ENCODE measurements at places on chromosomes 2 and 18.

GRCh38 chr2:222756951-222757650 lies 85.6 kb downstream of the MOGAT1 start:
- H3K4me1 ChIP-seq: peaks cover 17% of the 10 kb centered on the region
- H3K4me3 ChIP-seq: no peak overlapping the region
- H3K36me3 ChIP-seq: no peaks in the 10 kb centered on the region
- H3K27ac ChIP-seq: no peak overlapping the region

GRCh38 chr2:72114693-72115051 lies 33.0 kb downstream of the CYP26B1 start:
- no peak overlapping the region for H3K4me3 ChIP-seq
- H3K27me3 ChIP-seq: no peaks in the 10 kb centered on the region
- no peak for DNase-seq
- H3K27ac ChIP-seq: peak overlapping the region; percentile 91
- H3K4me1 ChIP-seq: peaks cover 24% of the 10 kb centered on the region
- H3K36me3 ChIP-seq: no peaks in the 10 kb centered on the region

- DNase-seq: no peak
- H3K4me1 ChIP-seq: peaks cover 8% of the 10 kb centered on the region
- H3K27ac ChIP-seq: no peak overlapping the region
- H3K27me3 ChIP-seq: peaks cover 28% of the 10 kb centered on the region
These were observed 4.4 kb upstream of the KLHL29 start for GRCh38 chr2:23380562-23381065.

DNA sequence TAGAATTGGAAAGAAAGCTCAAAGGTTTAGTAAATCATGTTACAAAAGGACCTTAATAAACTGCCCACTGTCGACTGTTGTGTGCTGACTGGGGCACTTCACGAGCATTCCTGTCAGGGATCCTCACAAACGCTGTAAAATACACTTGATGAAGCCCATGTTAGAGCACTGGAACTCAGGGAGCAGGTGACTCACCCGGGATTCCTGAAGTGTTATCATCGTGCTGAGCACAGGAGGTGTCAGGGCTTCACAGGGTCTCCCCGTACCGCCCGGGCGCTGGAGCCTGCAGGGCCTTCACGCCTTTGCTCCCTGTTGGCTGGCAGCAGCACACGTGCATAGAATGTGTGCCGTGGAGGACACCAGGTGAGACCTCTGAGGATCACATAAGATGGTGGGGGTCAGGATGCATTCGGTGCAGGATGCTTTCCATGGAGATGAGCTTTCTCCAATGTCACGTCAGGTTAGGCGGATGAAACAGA lies 187.3 kb downstream of the SNTG2 start:
- peaks cover 30% of the 10 kb centered on the region for H3K27me3 ChIP-seq
- peaks cover 6% of the 10 kb centered on the region for H3K4me1 ChIP-seq
- no peaks in the 10 kb centered on the region for H3K36me3 ChIP-seq
- no peak overlapping the region for H3K27ac ChIP-seq

- no peaks in the 10 kb centered on the region for H3K27me3 ChIP-seq
- peaks cover 15% of the 10 kb centered on the region for H3K4me1 ChIP-seq
- no peak overlapping the region for H3K27ac ChIP-seq
- no peak for DNase-seq
These were observed 140.7 kb downstream of the NOL4 start for GRCh38 chr18:34083910-34084535.

- H3K27me3 ChIP-seq: no peaks in the 10 kb centered on the region
- no peak overlapping the region for H3K4me3 ChIP-seq
- no peak for DNase-seq
- no peak overlapping the region for H3K27ac ChIP-seq
These were observed 38.0 kb downstream of the VSNL1 start for GRCh38 chr2:17578466-17578928.

GRCh38 chr2:240064898-240065297 lies 11.6 kb upstream of the OR6B3 start:
- H3K27ac ChIP-seq: no peak overlapping the region
- no peaks in the 10 kb centered on the region for H3K4me1 ChIP-seq
- H3K4me3 ChIP-seq: no peak overlapping the region
- no peaks in the 10 kb centered on the region for H3K36me3 ChIP-seq
- no peak for DNase-seq

GRCh38 chr2:13015532-13016320 lies 299.0 kb downstream of the TRIB2 start:
- peaks cover 10% of the 10 kb centered on the region for H3K27me3 ChIP-seq
- H3K4me1 ChIP-seq: peaks cover 5% of the 10 kb centered on the region
- H3K27ac ChIP-seq: no peak overlapping the region
- DNase-seq: no peak

DNA sequence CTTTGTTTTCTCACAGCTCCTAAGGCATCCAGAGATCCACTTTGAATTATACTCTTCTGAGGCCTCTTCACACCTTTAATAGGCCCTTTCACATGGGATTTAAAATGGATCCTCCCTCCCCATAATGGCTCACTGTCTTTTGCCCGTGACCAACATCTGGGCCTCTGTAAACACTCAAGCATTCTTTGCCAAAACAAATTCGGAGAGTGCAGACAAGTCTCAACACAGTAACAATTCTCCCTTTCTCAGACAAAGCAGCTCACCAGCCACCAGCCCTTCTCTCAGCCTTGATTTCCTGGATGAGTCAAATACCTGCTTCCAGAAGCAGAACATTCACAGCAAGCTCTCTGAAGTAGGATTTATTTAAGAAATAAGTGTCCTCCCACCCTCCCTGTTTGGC lies 14.0 kb upstream of the IMP4 start:
- H3K4me3 ChIP-seq: peak overlapping the region; percentile 59
- no peak for DNase-seq
- H3K27ac ChIP-seq: peak overlapping the region; percentile 18
- H3K36me3 ChIP-seq: no peaks in the 10 kb centered on the region

DNA sequence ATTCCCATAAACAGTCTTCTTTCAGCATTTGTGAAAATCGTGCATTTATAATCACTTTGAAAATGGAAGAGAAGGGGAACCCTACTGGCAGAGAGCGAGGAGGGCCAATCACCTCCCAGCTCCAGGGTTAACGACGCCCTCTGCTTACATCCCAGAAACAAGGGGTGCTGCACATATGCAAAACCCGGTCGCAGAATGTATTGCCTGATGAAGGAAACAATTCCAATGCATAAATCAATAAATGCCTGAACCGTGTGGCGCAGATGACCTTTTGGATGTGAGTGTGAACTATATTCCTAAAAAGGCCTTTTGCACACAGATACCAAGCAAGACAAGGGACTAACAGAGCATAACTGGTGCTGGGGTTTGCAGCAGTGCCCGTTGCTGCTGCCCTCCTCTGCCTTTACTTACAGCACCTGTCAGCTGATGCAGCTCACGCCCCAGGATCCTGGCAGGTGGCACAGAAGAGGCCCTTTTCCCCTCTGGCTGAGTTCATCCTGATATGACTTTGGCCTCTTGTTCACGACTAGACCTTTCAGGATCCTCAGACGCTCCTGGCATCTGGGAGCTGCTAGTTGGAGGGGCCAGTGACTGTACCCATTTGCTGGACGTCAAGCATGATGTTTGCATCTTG lies 67.8 kb downstream of the MYT1L start:
- no peak overlapping the region for H3K27ac ChIP-seq
- no peak overlapping the region for H3K4me3 ChIP-seq
- peaks cover 3% of the 10 kb centered on the region for H3K27me3 ChIP-seq
- no peaks in the 10 kb centered on the region for H3K36me3 ChIP-seq
- no peak for DNase-seq

- H3K27me3 ChIP-seq: no peaks in the 10 kb centered on the region
- no peaks in the 10 kb centered on the region for H3K36me3 ChIP-seq
- no peak for DNase-seq
- H3K27ac ChIP-seq: no peak overlapping the region
- H3K4me1 ChIP-seq: peaks cover 5% of the 10 kb centered on the region
- H3K4me3 ChIP-seq: no peak overlapping the region
These were observed 10.5 kb upstream of the GALM start for GRCh38 chr2:38655441-38655840.

DNA sequence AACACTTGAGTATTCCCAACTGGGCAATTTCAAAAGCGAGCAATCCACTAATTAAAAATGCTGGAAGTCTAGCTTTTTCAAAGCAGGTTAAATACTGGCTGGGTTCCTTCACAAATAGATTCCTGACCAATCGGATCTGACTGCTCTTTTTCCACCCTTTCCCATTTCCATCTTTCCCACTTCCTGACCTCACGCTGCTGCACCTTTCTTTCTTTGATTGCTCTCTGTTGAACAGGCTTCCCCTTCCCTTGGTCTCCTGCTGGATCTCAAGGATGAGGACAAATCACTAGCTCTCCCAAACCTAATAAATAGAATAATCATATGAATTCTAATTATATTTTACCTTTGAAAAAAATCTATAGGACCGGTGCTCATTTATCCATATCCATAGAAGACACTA lies 121.2 kb downstream of the TCF4 start:
- H3K4me3 ChIP-seq: no peak overlapping the region
- no peak overlapping the region for H3K27ac ChIP-seq
- peaks cover 4% of the 10 kb centered on the region for H3K36me3 ChIP-seq
- DNase-seq: no peak

GRCh38 chr18:6961331-6961730 lies 156.3 kb downstream of the LAMA1 start:
- no peak for DNase-seq
- H3K27me3 ChIP-seq: no peaks in the 10 kb centered on the region
- no peak overlapping the region for H3K4me3 ChIP-seq
- H3K4me1 ChIP-seq: no peaks in the 10 kb centered on the region

DNA sequence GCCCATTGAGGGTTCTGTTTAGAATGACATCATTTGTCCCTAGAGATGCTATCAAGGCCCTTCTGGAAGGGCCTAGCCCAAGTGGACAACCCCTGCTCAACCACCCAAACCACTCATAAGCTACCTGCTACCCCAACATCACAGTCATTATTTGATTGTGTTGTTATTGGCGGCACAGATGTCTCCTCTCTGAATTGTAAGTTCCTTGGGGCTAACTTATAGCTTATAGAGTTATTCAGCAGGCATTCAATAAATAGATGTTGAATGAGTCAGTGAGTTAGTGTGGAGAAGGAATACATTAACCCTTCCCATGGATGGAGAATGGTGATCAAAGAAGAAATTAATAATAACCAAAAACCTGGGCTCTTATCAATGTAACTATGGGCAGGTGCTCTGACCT lies 80.0 kb downstream of the ACAA2 start:
- no peaks in the 10 kb centered on the region for H3K36me3 ChIP-seq
- H3K27me3 ChIP-seq: no peaks in the 10 kb centered on the region
- H3K4me1 ChIP-seq: peaks cover 38% of the 10 kb centered on the region
- no peak for DNase-seq
- no peak overlapping the region for H3K27ac ChIP-seq

DNA sequence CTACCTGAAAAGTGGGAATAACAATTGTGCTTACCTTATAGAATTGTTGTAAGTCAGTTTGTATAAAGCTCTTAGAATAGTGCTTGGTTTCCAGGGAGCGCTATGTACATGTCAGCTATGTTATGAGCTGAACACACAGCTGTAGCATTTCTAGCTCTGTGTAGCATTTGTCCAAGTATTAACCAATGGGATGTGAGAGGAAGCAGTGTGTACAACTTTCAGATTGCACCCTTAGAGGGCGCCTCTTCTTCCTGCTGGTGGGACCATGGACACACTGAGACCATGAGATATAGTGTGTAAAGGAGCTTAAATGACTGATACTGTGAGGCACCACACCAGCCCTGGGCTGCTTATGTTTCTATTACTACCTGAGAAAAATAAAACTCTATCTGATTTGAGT lies 380.2 kb downstream of the LNPK start:
- H3K27ac ChIP-seq: no peak overlapping the region
- no peak overlapping the region for H3K4me3 ChIP-seq
- peaks cover 28% of the 10 kb centered on the region for H3K4me1 ChIP-seq

- DNase-seq: no peak
- no peaks in the 10 kb centered on the region for H3K27me3 ChIP-seq
- H3K4me3 ChIP-seq: no peak overlapping the region
- peaks cover 20% of the 10 kb centered on the region for H3K4me1 ChIP-seq
- no peaks in the 10 kb centered on the region for H3K36me3 ChIP-seq
These were observed 118.6 kb downstream of the AQP4 start for GRCh38 chr18:26746826-26747475.

DNA sequence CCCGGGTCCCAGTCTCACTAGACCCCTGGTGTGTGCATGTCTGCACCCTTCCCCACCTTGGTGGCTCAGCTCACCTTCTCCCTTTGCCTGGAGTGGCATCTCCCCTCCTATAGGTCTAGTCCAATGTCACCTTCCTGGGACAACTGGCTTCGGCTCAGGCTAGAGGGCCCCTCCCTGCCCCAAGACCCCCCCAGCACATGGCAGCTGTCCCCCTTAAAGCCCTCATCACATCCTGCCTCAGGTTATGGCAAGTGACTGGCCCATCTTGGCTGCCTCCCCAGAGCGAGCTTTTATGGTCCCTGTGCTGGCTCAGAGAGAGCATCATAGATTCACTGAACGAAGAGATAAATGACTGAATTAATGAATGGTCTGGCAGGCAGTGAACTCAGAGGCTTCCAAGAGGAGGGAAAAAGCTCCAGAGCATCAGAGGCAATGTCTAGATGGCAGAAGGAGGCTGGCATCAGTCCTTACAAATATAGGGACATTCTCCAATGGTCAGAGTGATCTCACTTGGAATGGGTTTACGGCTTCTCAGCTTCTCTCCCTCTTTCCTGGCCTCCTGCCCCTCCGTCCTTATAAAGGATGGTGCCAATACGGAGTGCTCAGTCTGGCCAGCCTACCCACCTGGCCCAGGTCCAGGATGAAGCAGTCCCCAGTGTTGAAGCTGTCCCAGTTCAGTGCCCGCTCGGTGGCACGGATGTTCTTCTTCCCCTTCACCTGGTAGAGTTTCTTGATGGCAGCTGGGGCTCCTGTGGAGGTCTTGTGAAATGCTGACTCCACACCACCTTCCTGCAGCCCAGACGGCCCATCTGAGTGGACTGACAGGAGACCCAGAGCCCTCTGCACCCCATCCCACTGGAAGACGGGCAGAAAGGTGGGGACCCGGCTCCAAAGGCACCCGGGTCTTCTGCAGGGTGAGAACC lies 9.4 kb downstream of the CAPG start:
- H3K36me3 ChIP-seq: peaks cover 33% of the 10 kb centered on the region
- peaks cover 39% of the 10 kb centered on the region for H3K4me1 ChIP-seq

DNA sequence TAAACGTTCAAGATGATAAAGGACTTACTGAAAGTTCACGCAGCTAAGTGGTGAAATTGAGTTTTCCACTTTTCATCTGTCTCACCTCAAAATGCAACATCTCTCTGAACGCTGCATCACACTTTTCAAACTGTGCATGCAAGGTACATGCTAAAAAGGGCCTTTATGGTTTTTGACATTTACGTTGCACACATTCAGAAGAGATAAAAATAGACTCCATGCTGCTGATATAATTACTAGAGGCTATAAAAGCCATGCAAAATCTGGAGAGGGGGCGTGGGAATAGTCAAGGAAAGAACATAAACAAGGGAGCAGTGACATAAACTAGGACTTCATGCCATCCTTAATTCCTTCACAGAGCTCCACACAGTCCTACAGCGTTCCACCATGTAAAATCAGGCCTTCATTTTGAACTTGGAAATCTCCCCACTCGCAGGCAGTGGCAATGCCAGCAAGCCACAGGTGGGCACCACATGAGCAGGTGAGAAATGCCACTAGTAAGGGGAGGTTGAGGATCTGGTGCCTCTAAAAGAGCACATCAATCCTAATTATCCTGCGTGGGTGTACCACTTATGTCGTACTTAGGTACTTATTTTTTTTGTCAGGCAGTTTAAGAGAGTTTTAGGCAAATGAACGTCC lies 71.4 kb downstream of the ZEB2 start:
- H3K36me3 ChIP-seq: peaks cover 14% of the 10 kb centered on the region
- H3K4me3 ChIP-seq: no peak overlapping the region
- H3K27ac ChIP-seq: peak overlapping the region; percentile 78
- no peak for DNase-seq

Measured in mesothelial cell of epicardium (in vitro differentiated cells).